ENCODE measurements at places on chromosomes 16 and 17.
A peak's percentile ranks its signal among the peaks of the same experiment; 100 is the strongest.

- DNase-seq, result no peak
These were observed 27.7 kb downstream of the CNTROB start for GRCh38 chr17:7959503-7960253.

DNA sequence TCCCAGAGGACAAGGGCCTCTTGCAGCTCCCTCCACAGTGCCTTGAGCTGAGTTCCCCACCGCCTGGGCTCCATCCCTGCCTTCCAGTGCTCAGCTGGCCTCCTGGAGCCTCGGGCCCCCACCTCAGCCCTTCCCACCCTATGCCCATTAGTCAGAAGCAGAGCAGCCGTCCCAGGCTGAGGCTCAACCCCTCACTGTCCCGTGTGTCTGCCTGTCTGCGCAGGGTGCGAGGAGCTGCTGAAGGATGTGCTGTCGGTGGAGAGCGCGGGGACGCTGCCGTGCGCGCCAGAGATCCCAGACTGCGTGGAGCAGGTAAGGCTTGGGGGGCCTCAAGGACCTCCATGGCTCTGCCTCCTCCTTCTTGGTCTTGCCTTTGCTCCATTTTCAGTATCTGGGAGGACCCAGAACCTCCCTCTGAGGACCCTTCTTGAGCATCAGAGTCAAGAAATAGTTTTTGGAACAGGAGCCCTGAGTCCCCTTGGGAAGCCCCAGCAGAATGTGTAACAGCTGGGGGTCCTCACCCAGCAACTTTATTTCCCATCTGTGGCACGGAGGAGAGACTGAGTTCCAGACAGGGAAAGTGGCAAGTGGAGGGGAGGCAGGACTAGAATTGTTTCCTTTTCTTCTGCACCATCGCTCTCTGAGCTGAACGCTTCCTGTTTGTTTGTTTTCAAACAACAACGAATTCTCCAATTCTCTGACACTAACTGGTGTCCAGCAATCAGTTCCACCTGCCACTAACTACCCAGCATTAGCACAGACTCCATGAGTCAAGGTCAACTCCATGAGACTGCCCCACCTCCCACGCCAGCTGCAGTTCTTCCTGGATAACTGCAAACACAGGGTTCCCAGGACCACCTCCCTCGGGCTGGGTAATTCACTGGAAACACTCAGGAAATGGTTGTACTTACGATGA, 42.6 kb downstream of the RAB11FIP4 start:
- DNase-seq, result no peak

DNA sequence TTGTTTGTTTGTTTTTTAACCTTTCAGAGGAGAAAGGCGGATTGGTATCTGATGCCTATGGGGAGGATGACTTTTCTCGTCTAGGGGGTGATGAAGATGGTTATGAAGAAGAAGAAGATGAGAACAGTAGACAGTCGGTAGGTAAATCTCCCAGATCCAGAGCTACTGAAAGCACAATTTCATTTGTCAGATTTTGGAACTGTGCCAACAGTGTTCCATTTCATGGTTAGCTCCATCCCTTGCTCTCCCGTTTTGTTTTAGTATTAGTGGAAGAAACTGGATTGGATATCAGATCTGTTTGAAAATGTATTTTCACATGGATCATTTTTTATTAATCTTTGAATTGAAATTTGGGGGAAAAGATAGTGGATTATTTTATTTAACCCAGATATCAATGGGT, 1.4 kb downstream of the SAP30BP start:
- DNase-seq, result no peak

GRCh38 chr16:50665128-50665878, 15.8 kb downstream of the SNX20 start:
- DNase-seq, result peak; percentile 42

GRCh38 chr16:80260906-80261311, 279.9 kb upstream of the DYNLRB2 start:
- DNase-seq, result no peak

GRCh38 chr16:89352091-89352681, 134.7 kb downstream of the ZNF778 start:
- DNase-seq, result no peak

- DNase-seq, result no peak
These were observed 13.0 kb downstream of the KATNB1 start for GRCh38 chr16:57748596-57748995.

DNA sequence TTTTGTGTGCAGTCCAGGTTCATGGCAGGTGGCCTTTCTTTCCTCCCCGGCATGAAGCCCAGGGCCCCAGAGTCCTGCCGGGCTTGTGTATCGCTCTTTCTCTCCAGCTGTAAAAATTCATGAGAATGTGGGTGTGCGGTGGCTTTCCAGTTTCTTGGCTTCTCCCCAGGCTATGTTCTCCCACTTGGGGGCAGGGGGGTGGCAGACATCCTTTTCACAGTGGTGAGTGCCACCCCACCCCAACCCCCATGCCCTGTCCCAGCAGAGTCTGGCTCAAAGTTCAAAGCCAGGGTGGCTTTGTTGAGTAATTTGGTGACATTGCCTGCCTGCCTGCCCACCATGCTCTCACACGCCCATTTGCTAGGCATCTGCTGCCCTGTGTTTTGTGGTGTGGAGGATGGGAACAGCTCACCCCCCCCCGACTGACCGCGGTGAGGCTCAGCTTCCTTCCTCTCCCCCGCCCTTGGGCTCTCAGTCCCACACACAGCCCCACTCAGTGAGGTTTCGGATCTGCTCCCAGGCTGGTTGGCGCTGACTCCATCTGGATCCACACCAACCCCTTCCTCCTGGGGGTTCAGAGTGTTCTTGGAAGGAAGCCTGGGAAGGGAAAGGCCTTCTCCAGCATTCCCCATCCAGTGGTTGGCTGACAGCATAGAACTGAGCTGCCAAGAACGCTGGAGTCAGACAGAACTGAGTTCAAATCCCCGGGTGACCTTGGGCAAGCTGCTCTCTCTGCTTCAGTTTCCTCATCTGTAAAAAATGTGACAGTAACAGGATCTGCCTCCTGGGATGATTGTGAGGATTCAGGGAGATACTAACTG, 36.0 kb downstream of the CHD9 start:
- peak; percentile 99 for DNase-seq

DNA sequence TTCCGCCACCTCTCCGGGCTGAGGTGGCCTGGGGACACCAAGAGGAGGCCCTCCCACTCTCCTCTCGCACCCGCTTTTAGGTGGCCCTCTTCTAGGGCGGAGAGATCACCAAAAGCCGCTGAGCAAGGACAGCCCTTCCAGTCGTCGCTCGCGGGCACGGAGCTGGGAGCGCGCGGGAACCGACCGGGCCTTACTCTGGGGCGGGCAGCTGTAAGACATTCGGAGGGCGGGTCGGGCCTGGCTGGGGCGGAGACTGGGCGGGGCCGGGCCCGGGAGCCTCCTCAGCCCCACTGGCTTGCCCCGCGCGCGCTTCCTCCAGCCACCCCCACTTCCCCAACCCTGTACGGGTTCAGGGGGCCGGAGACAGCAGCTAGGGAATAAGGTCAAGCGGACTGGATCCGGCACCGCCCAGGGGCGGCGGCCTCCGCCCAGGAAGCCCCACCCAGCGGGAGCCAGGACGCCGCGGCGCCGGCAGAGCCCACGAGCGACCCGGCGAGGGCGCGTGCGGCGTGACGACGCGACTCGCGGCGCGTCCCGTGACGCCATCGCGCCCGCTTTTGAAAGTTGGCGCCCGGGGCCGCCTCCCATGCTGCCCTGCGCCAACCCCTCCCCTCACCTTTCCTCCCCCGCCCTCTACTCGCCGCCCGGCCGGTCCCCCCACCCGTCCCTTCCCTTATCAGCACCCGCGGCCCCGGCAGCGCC, 351 bp upstream of the CTCF start:
- peak; percentile 92 for DNase-seq

GRCh38 chr16:87809150-87809902, 43.5 kb upstream of the KLHDC4 start:
- DNase-seq, result no peak

DNA sequence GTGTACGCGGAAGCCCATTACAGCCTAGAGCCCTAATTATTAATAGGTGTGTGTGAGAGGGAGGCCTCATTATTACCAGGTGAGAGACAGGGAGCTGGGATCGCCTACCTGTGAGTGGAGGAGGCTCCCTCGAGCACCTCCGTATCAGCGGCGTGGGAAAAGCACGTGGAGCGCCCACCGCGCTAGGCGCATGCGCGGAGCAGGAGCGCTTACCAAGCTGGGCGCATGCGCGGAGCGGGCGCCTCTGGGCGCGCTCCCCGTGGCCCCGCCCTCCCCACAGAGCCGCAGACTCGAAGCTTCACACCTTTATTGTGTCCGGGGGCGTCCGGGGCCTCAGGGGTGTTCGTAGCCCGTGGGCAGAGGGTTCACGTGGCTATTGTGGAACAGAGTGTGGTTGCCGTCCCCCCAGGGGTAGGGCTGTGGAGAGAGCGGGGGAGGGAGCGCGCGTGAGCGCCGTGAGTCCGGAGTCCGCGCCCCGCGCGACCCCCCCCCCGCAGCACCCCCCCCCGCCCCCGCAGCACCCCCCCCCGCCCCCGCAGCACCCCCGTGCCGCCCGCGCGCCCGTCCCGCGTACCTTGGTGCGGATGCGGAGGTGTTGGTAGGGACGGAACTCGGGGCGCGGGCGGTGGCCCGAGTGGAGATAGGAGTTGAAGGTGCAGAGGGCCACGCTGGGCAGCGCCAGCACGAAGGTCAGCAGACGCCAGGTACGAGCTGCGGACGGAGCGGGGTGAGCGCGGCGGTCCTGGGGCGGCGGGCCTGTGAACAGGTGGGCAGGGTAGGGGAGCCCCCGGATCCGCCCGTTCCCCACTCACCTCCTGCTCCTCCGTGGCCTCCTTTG, 500 bp downstream of the COX6A2 start:
- no peak for DNase-seq

DNA sequence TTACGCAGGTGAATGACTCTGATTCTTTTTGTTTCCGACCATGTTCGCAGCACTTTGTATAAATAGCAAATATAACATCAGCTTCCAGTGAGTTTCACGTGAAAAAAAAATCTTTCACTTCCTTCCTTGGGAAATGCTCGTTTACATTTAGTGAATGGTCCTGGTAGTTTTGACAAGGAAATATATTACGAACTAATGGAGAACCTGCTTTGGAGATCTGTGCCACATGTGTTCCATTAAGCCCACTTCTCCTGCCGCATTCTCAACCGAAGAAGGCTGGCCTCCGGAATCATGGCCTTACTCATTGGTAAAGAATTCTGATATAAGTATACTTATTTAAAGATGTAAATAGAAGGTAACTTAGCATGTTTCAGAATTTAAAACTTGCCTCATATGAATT, 3.6 kb downstream of the CRAMP1 start:
- no peak for DNase-seq
